Thoracic aorta (tissue), 2 donors: ENCODE measurements at places on chromosomes 7 and 10.

- H3K27ac ChIP-seq: no peak overlapping the region
- no peak for DNase-seq
- H3K4me3 ChIP-seq: no peak overlapping the region
- H3K36me3 ChIP-seq: no peaks in the 10 kb centered on the region
Observed at GRCh38 chr10:8116926-8117493, 62.5 kb downstream of the GATA3 start.

DNA sequence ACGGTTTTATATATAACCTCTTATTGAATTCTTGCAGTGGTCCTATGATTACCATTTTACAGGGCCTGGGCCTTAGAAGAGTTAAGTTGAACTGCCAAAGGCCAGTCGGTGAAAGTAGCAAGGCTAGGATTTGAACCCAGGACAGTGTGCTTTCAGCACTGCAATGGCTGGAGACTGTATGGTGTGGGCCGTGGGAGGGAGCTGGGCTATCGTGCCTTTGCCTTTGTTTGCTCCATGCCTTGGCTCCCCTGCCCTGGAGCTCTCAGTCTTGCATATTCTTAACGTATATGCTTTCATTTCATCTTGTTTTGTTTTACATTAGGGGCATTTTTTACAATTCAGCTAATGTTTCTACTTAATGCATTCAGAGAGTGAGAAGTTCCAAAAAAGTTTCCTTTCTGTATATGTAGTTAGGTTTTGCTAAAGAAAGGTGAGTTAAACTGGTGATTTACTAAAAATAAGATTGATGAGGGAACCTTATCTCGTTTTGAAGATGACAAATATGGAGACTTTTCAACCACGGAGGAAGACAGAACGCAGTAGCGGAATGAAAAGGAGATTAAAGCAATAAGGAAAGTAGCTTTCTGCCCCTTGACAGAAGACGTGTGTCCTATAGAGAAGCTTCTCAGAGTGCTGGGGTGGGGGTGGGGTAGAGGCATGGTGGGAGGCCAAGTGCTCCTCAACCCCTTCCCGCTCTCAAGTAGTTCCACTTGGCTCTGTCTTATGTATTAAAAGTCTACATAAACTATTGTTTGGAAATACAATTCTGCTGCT, 82.5 kb downstream of the RTKN2 start:
- no peaks in the 10 kb centered on the region for H3K27me3 ChIP-seq
- peak overlapping the region; percentile 55 for H3K27ac ChIP-seq
- H3K4me3 ChIP-seq: peak overlapping the region; percentile 13

DNA sequence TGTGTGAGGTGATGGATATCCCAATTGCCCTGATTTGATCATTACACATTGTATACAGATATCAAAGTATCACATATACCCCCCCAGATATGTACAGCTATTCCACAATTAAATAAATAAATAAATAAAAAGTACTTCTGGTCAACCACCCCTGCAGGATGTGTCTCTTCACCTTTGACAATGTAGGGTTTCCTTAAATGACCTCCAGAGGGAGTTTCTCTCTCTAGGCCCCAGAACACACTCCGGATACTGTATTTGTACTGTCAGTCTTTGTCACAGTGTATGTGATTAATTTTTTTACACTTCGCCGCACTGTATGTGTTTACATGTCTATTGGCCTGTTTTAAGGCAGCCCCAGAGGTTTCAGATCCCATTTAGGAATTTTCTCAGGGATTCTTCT, 123.6 kb downstream of the ADCYAP1R1 start:
- no peak overlapping the region for H3K4me3 ChIP-seq
- no peaks in the 10 kb centered on the region for H3K4me1 ChIP-seq
- H3K36me3 ChIP-seq: no peaks in the 10 kb centered on the region
- H3K27me3 ChIP-seq: no peaks in the 10 kb centered on the region
- DNase-seq: no peak

GRCh38 chr7:29207162-29207801, 12.7 kb downstream of the CHN2 start:
- no peaks in the 10 kb centered on the region for H3K4me1 ChIP-seq
- no peaks in the 10 kb centered on the region for H3K27me3 ChIP-seq
- H3K27ac ChIP-seq: no peak overlapping the region
- DNase-seq: no peak
- no peak overlapping the region for H3K4me3 ChIP-seq

- no peak overlapping the region for H3K27ac ChIP-seq
- no peaks in the 10 kb centered on the region for H3K27me3 ChIP-seq
- H3K36me3 ChIP-seq: no peaks in the 10 kb centered on the region
- H3K4me3 ChIP-seq: no peak overlapping the region
Observed at GRCh38 chr10:126813432-126813831, 91.8 kb upstream of the DOCK1 start.

DNA sequence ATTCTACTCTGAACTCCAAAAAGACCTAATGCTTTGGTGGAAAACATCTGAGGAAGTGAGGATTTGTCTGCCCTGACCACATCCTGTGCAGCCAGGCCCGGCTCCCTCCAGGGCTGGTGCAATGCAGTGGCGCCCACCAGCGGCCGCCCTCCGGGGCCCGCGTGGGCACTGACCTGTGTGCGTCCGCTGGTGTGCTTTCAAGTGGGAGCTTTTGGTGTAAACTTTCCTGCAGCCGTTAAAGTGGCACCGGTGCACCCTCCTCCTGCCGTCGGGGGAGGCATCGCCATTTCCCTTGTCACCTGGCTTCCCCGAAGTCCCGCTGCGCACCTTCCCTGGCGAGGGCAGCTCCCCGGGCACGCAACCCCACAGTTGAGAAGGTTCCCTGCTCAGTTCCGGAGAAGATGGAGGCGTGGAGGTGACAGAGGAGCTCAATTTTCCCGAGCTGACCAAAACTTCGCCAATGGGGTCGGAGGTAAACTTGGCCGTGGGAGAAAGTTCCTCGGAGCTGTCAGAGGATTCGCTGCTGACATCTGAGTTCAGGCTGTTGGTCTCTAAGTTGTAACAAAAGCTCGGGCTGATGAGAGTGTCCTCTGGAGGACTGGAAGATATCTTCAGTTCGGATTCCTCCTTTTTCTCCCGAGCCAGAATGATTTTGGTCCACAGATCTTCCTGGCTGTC, 3.4 kb downstream of the KLF6 start:
- no peaks in the 10 kb centered on the region for H3K27me3 ChIP-seq
- H3K4me3 ChIP-seq: peak overlapping the region; percentile 83
- peak overlapping the region; percentile 99 for H3K27ac ChIP-seq
- H3K4me1 ChIP-seq: peaks cover 43% of the 10 kb centered on the region
- peaks cover 42% of the 10 kb centered on the region for H3K36me3 ChIP-seq

GRCh38 chr10:92846344-92846743, 2.0 kb upstream of the EXOC6 start:
- H3K36me3 ChIP-seq: no peaks in the 10 kb centered on the region
- no peak overlapping the region for H3K4me3 ChIP-seq
- peaks cover 12% of the 10 kb centered on the region for H3K4me1 ChIP-seq
- no peak for DNase-seq

DNA sequence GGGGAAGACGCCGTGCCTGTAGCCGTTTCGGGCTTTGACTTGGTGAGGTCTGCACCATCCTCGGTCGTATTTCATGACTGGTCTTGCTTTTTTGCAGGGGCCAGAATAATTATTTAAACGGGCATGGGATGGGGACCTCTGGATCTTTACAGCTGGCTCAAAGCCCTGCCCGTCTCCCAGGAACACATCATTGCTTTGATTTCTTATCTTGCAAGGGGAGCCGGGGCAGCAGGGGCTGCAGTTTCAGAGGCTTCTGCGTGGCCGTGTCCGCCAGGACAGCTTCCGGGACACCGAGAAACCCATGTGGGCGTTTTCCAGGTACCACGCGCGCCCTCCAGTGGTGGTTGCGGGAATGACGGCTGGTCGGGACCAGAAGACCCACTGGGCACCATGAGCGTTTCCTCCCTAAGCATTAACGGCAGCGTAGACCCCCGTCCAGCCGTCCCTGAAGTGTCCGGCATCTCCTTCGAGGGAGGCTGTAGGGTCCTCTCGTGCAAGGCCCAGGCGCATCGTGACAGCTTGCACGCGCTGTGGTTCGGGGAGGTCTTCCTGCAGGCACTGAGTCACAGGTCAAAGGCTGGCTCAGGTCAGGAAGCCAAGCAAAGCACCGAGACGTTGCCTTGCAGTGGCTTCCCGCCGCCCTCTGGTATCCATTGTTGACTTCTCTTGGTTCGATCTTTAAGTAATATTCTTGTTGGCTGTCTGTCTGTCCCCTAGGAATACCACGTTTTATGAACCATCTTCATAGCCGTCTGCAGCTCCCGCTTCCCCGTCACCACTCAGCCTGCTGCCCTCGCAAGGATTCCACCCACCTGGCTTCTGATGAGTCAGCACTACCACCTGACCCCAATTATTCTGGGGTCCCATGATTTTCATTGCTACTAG, 16.2 kb upstream of the ZFAND2A start:
- no peaks in the 10 kb centered on the region for H3K36me3 ChIP-seq
- peak overlapping the region; percentile 45 for H3K4me3 ChIP-seq
- H3K4me1 ChIP-seq: no peaks in the 10 kb centered on the region
- DNase-seq: peak; percentile 48

DNA sequence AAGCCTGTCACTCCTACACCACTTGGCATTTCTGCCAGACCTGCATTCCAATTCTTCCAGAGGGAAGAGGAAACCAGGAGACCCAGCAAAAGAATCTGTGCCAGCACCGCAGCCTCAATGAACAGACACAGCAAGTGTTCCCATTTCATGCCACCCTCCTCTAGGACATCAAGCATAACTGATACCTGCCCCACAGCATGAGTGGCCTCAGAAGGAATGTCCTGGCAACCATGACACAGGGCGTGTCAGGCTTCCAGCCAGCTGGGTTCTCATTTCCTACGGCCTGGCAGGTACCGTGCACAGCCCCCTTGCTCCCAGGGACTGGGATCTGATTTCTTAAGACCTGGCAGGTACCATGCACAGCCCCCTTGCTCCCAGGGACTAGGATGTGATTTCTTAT, 7.8 kb downstream of the MAD1L1 start:
- no peak overlapping the region for H3K27ac ChIP-seq
- peaks cover 28% of the 10 kb centered on the region for H3K36me3 ChIP-seq
- no peak overlapping the region for H3K4me3 ChIP-seq
- H3K4me1 ChIP-seq: no peaks in the 10 kb centered on the region
- no peaks in the 10 kb centered on the region for H3K27me3 ChIP-seq
- DNase-seq: no peak

DNA sequence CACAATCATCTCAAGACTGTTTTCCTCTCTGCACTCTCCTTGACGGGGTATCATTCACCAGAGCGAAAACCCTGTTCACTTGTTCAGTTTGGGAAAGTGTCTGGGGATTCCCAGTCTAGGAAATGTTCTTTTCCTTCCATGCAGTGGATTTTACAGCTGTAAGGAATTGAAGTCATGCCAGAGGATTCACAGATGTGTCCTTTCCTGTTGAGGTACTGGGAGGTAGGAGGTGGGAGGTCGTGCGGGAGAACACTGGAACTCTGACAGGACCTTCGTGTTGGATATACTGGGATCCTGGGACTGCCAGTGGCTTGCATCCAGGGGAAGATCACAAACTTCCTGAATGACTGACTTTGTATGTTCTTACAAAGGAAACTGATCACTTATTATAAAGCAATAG, 185.5 kb downstream of the BMPER start:
- H3K4me1 ChIP-seq: peaks cover 3% of the 10 kb centered on the region
- no peak for DNase-seq
- H3K27ac ChIP-seq: no peak overlapping the region
- no peaks in the 10 kb centered on the region for H3K36me3 ChIP-seq

DNA sequence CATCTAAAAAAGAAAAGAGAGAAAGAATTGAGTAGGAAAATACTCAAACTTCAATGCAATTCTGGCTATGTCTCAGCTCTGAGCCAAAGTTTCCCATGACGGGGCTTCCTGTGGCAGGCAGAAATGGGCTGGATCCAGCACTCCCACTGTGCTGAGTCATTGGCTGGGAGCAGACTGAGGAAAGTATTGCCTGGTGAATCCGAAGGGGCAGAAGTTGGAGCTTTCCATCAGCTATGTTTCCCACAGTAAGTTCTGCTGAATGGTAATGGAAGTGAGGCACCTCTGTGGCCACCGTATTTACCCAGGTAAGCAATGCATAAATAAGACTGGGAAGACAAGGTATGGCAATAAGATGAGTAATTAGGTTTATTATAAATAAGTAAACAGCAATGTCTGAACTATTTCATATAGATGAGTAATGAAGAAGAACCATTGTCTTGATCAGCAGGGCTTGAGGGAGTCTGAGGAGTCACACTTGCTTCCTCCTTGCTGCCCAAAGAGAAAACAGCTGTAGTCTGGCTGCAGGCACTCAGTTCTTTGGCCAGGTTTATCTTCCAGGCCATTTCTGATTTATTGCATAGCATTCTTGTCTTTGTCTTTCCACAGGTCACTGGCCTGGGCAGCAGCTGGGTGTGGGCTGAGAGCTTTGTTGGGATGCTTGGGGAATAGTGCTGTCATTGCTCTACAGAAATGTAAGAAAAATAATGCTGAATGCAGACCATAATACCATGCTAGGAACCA, 255.3 kb downstream of the DNAJB9 start:
- no peak overlapping the region for H3K4me3 ChIP-seq
- DNase-seq: no peak
- no peaks in the 10 kb centered on the region for H3K36me3 ChIP-seq

GRCh38 chr7:142500366-142500765, 242.5 kb upstream of the PRSS58 start:
- no peak for DNase-seq
- H3K4me1 ChIP-seq: no peaks in the 10 kb centered on the region
- no peaks in the 10 kb centered on the region for H3K27me3 ChIP-seq
- no peak overlapping the region for H3K4me3 ChIP-seq
- no peaks in the 10 kb centered on the region for H3K36me3 ChIP-seq

DNA sequence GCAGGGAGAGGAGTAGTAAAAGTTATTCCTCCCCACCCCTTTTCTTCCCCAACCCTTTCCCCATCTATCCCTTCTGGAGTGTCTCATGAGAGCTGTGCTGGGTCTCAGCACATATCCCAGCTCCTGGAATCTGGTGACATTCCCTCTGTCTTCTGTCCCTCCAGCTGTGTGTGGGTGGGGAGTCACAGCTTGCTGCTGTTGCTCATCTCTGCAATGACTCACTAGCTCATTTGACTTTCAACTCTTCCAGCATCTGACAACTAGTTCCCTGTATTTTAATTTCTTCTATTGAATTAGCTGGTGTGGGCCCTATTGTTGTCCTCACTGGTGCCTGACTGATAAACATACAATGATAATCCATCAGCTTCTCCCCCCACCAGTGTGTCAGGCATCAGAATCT, 198.9 kb upstream of the AUTS2 start:
- no peaks in the 10 kb centered on the region for H3K27me3 ChIP-seq
- no peak overlapping the region for H3K4me3 ChIP-seq
- no peaks in the 10 kb centered on the region for H3K36me3 ChIP-seq
- no peaks in the 10 kb centered on the region for H3K4me1 ChIP-seq
- no peak for DNase-seq

- H3K27me3 ChIP-seq: no peaks in the 10 kb centered on the region
- DNase-seq: no peak
- H3K4me1 ChIP-seq: no peaks in the 10 kb centered on the region
- no peak overlapping the region for H3K4me3 ChIP-seq
Observed at GRCh38 chr7:29765490-29765889, 40.8 kb upstream of the WIPF3 start.
